Gastrocnemius medialis (tissue), 4 donors: ENCODE measurements at places on chromosomes 11 and 22.
A peak's percentile ranks its signal among the peaks of the same experiment; 100 is the strongest.

DNA sequence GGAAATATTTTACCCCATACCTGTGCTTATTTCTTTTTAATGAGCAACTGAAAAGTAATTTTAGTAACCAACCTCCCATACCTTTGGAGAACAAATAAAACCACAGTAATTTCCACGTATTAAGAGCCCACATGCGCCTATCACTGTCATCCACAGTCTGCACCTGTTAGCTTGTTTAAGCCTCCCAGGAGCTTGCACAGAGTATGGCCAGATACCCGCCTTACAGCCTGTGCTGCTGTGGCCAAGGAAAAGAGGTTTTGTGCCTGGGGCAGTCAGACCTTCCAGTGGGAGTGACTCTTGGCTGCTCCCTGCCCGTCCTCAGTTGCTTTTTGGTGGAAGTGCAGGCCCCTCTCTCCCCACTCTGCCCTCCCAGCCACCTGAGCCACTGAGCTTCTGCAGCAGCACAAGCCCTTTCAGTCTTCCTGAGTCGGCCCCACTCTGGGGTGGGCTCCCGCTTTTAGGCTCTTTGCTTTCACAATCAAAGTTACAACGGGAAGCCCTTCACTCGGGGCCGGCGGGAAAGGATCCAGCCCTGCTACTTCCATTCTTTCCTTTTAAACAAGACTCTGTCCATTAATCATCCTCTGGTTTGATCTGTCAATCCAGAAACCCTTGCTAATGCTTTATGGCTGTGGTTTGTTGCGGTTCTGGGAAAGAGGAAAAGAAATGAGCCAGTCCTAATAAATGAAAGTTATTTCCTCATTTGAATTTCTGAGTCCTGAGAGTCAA lies 308.8 kb downstream of the TBC1D22A start:
- DNase-seq, result no peak

- no peak for DNase-seq
Observed at GRCh38 chr11:380095-380480, 10.8 kb downstream of the B4GALNT4 start.

- no peak for DNase-seq
Observed at GRCh38 chr22:44449683-44450425, 48.2 kb downstream of the RTL6 start.

DNA sequence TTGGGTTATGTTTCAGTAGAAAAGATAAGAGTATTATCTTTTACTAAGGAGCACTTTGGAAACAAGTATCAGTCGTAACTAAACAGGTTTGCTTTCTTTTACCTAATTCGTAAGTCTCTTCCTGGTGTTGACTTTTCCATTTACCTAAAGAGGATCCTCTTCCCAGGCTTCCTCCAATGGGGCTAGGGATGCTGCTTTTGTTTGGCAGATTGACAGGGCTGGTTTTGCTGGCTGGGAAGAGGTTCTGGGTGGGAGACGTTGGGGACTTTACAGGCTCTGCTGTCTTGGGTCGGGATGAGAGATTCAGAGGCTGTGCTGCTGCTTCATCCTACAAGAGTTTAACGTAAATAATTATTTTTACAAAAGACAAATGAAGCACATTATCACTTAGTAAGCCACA lies 306.7 kb downstream of the SOX6 start:
- no peak for DNase-seq

- no peak for DNase-seq
Observed at GRCh38 chr11:117076941-117077691, 21.1 kb downstream of the SIK3 start.

GRCh38 chr11:117095284-117096161 lies 2.7 kb downstream of the SIK3 start:
- no peak for DNase-seq

GRCh38 chr11:48116437-48117228 lies 100.0 kb upstream of the OR4B1 start:
- no peak for DNase-seq

GRCh38 chr11:2668876-2669275 lies 30.9 kb downstream of the KCNQ1OT1 start:
- DNase-seq, result no peak

GRCh38 chr11:103110391-103110790 lies 1.2 kb downstream of the DYNC2H1 start:
- no peak for DNase-seq

GRCh38 chr11:112650527-112650926 lies 310.7 kb upstream of the NCAM1 start:
- peak; percentile 52 for DNase-seq

DNA sequence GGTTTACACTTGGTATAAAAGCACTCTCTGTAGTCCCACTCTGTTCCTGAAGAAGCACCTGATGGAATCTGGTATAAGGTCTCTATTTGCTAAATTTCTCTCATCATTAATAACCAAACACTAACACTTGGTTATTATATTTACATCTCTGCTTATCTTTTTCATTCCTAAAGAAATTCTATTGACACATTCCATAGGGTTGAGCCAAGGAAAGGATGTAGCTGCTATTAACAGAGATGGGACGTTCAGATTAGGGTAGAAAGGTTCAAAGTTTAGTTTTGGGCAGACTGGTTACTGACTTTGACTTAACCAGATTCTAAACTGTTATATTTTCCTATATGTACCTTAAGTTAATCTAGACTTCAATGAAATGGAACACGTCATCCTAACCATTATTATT lies 91.5 kb downstream of the RSF1 start:
- DNase-seq, result no peak

- DNase-seq, result no peak
Observed at GRCh38 chr22:22787786-22788459, 99.7 kb upstream of the IGLL5 start.

DNA sequence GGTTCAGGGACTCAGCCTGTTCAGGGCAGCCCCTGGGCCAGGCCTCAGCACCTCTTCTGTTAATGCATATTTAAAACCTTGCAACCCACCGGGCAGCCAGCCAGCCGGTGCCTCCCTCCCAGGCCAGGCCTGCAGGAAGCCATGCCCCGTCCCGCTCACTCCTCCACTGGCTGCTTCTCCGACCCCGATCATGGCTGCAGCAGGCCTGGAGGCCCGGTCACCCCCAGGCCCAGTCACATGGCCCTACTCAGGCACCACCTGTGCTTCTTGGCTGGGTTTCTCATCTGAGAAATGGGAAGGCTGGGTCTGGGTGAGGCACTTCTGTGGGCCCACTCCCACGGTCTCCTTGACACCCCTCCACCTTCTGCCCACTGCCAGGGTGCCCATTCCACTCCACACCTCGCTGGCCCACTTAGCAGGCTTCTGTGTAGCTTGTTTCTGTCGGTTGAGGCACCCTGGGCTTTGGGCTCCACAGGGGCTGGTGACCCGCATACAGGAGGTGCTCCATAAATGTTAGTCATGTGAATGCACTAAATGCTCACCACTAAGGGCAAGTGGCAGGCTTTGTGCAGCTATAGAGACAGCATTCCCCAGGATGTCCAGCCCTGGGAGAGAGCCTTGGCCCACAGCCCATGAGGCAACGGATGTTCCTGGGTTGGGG lies 11.4 kb downstream of the RTN4R start:
- no peak for DNase-seq

- no peak for DNase-seq
Observed at GRCh38 chr11:8744423-8744822, 61.8 kb downstream of the RPL27A start.

GRCh38 chr11:35539256-35539655 lies 13.8 kb upstream of the PAMR1 start:
- DNase-seq, result no peak

DNA sequence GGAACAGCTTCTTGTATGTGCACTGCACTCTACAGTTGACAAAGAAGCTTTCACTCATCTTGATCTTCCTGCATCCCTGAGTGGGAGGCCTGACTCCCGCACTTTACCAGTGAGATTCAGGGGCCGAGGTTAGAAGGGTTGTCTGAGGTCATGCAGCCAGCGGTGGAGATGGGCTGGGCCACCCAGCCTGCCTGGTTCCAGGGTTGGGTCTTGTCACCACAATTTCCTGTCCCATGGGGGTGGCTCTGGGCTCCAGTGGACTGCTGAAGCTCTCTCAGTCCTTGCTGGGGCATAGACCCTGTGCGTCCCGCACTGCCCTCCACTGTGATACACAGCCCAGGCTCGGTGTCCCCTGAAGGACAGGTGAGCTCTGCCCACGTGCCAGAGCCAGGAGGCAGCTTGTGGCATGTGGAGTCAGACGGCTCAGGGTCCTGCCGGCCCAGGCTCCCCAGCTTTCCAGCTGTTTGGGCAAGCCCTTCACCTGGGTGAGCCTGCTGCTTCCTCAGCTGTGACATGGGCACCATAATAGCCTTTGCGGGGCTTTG lies 6.9 kb upstream of the MYO7A start:
- no peak for DNase-seq

DNA sequence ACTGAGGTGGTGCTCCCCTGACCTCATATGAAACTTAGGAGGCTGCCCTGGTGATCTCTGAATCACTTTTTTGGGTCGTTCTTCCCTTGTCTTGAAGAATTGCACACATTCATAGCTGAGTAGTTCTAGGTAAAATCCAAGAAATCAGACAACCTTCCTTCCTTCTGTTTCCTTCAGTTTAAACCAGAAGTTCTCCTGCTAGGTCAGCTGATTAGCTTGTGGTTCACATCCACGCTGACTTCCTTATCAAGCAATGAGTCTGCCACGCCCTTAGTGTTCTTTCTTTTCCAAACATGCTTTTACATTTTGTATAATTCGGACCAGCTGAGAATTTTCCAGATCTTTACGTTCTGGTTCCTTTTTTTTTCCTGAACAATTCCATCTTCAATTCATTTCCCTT lies 892.8 kb downstream of the NTM start:
- no peak for DNase-seq

- DNase-seq, result no peak
Observed at GRCh38 chr11:29231991-29232390, 784.8 kb downstream of the KCNA4 start.

DNA sequence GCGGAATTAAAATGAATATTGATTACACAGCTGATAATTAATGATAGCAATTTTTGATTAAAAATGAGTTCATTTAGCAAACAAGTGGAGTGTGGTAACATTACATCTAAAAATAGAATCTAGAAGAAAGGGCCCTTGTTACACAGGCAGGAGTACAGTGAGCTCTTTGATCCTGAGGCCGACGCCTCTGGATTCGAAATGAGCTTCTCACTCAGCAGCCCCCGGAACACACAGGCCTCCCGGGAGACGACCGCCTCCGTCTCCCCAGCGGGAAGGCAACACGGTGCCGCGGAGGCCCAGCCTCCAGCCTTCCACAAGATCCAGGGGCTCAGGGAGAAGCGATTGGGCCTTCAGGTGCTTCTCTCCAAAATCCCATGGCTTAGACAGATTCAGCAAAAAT lies 379.1 kb downstream of the BRD1 start:
- DNase-seq, result no peak
